ENCODE measurements at places on chromosomes 4 and X. TPM values are rescaled to one million over a fixed set of nuclear protein-coding genes. Genes with fewer than 3 reads are reported as not detected.

Gene SATL1
- total RNA-seq: 4.3 TPM

Gene GUCY1B1
- 53.9 TPM for total RNA-seq

Gene AADAT
- total RNA-seq: 6.0 TPM

Gene PNMA5
- total RNA-seq: 0.24 TPM

Gene GABRQ
- total RNA-seq: 0.96 TPM

Gene PABPC5
- total RNA-seq: 7.5 TPM

Gene FAM47A
- total RNA-seq: not detected

Gene NKX3-2
- 0.24 TPM for total RNA-seq

Gene RBM10
- total RNA-seq: 28.4 TPM

Gene GABRG1
- total RNA-seq: 6.3 TPM

Gene CT45A2
- total RNA-seq: not detected

Gene IL1RAPL2
- 2.2 TPM for total RNA-seq

Gene FGF13
- 25.3 TPM for total RNA-seq

Gene PAGE2B
- total RNA-seq: not detected

Gene NPNT
- total RNA-seq: 62.1 TPM

Gene GAGE13
- not detected for total RNA-seq

Gene MAPK10
- total RNA-seq: 135 TPM

Gene MID1
- total RNA-seq: 56.8 TPM

Gene ANK2
- total RNA-seq: 36.8 TPM

Gene AR
- 2.6 TPM for total RNA-seq

Gene PABPC1L2A
- not detected for total RNA-seq

Gene GATA1
- not detected for total RNA-seq

Gene SPATA4
- total RNA-seq: 0.72 TPM

Gene SSX2B
- not detected for total RNA-seq
